Neural progenitor cell (in vitro differentiated cells): ENCODE measurements at places on chromosomes 12 and 14. TPM values are rescaled to one million over a fixed set of nuclear protein-coding genes. Genes with fewer than 3 reads are reported as not detected.
A peak's percentile ranks its signal among the peaks of the same experiment; 100 is the strongest.

Gene SETD1B
- total RNA-seq: 1.8 and 4.4 TPM in 2 replicates

Gene CLEC1B
- not detected in 2 replicates for total RNA-seq

DNA sequence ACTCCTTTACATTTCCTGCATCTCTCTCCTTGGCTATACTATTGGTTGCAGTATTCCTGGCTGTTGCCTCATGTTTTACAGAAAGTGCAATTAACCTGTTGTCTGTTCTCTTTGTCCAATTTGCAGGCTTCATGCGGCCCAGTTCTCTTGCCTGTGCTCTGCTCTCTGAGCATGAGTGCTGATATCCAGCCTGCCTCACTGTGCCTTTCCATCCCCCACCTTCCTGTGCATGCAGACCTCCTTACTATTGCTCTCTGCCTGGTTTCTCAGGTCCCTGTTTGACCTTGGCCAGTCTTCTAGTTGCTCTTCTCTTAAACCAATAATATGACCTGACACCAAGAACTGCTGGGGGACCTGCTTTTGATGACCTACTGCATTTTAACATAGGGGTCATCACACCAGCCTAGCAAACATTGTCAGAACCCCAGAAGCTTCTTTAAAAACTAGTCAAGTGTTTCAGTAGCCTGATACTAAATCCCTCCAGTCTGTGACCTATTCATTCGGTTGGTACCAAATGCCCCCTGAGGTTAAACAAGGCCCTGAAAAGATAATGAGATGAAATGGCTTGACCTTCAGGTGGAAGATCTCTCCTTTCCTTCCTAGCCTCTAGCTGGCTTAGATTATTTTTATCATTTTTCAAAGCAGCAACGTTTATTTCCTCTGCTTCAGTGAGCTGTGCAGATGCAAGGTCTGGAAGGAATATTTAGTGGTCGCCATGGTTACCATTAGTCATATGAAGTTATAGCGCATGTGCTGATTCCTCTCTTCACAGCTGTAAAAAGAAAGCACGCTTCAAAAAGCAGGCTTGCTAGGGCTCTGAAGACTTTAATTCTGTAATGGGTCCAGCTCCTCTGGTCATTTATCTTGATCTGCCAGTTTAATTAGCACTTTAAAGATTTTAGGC lies 216.5 kb downstream of the PHLDA1 start:
- DNase-seq: no peak

DNA sequence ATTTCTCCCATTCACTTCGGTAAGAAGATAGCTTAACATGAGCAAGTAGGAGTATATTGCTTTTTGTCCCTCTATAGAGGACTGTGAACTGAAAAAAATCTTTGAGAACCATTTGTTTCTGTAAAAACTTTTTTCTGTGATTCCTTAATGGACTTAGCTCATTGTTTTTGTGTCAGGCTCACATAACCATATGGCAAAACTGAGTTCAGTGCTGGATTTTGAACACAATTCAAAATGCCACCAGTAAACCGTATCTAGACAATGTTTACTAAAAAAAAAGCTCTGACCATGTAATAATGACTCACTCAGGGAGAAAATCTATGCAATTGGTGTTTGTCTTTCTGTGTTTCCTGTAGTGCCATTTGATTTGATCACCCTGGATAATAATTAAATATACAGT lies 5.2 kb downstream of the TRHDE start:
- no peak for DNase-seq

DNA sequence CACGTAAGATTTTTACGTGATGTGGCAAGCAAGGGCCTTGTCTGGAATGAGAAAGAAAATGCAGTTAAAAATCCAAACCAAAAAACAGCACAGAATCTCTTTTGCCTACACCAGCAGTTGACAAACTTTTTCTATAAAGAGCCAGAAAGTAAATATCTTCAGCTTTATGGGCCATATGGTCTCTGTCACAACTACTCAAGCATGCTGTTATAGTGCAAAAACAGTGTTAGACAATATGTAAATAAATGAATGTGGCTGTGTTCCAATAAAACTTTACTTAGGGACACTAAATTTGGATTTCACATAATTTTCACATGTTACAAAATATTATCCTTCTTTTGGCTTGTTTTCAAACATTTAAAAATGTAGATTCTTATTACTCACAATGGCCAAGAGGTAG lies 6.2 kb upstream of the ELK3 start:
- no peak for DNase-seq

DNA sequence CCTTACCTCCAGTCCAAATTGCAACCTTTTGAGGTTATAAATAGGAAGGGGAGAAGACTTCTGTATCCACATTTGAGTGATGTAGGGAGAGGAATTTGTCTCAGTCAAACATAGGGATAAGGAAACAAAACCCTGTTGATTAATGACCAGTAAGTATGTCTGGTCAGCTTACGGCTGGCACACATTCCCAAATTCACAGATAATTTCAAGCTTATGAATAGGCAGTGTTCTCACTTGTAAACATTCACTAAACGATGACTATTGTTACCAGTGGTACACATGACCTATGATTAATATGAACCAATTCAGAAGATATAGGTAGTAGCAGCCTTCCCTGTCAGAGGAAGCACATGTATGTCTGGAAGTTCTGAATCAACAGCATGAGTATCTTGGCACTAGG lies 33.0 kb upstream of the SLC5A8 start:
- DNase-seq: no peak

DNA sequence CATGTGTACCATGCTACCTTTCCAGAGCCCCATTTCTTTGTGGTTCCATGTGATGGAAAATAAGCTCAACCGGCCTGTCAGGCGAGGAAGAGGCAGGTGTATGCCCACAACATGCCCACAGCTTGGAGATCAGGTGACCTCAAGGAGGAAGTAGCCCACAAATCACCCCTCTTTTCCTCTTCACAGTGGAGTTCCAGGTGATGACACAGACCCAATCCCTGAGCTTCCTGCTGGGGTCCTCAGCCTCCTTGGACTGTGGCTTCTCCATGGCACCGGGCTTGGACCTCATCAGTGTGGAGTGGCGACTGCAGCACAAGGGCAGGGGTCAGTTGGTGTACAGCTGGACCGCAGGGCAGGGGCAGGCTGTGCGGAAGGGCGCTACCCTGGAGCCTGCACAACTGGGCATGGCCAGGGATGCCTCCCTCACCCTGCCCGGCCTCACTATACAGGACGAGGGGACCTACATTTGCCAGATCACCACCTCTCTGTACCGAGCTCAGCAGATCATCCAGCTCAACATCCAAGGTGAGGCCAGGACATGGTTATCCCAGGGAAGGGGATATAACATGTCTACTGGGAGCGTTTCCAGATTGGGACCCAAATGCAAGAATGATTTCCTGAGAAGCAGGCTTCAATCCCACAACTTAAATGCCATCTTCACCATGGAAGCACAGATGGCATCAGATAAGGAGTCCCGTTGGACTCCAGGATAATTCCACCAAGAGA lies 5.5 kb downstream of the TAPBPL start:
- DNase-seq: no peak

DNA sequence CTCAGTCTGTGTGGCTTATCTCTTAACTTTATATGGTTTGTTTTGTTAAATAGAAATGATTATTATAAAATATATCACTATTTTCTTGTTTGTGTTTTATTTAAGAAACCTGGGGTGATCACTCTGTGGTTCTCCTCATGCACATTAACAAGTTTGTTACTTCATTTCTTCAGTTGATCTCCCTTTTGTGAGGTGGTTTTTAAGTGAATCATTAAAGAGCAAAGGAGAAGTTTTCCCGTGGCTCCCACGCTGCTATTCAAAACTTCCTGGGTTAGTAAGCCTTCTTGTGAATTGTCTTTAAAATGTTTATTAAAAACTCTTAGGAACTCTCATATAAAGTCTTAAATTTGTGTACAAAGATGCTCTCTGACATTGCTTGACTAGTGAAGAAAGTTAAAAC lies 11.8 kb downstream of the ADIPOR2 start:
- DNase-seq: no peak

GRCh38 chr14:21382886-21383847 lies 652 bp downstream of the SUPT16H start:
- DNase-seq: peak; percentile 59

GRCh38 chr14:76261371-76261811 lies 109.7 kb downstream of the GPATCH2L start:
- peak; percentile 82 for DNase-seq

GRCh38 chr12:113465808-113466453 lies 5.7 kb downstream of the LHX5 start:
- DNase-seq: peak; percentile 66

DNA sequence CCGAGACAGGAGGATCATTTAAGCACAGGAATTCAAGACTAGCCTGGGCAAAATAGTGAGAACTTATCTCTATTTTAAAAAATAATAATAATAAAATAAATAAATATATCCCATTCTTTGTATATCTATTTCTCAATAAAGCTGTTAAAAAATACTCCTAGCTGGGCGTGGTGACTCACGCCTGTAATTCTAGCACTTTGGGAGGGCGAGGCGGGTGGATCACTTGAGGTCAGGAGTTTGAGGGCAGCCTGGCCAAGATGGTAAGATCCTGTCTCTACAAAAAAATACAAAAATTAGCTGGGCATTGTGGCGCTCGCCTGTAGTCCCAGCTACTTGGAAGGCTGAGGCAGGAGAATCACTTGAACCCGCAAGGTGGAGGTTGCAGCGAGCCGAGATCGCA lies 75.7 kb upstream of the TBX3 start:
- DNase-seq: no peak

DNA sequence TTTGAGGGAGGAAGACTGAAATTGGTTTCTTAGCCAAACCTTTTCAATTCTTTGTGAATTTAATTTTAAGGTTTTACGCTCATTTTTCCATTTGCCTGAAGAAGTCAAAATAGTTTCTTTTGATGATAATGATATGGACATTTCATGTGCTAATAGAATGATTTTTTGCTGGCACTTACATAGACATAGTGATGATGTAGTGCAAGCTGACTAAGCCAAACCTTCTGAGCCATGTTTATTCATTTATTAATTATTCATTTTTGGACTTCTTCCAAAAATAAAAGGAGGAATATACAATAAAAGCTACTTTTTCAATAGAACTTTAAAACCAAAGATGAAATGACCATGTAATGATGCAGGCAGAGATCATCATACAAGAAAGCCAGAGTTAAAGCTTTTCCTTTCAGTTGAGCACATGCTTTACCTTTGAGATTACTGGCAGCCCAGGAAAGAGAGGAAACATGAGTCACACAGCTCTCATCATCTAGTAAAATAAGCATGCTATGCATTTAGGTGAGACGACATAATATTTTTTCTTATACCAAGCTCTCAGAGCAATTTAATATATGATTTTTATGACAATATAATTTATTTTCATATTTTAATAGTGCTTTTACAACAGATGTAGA lies 24.8 kb downstream of the KCNA1 start:
- DNase-seq: no peak

Gene ADAMTS20
- total RNA-seq: 8.6 and 10.9 TPM in 2 replicates

DNA sequence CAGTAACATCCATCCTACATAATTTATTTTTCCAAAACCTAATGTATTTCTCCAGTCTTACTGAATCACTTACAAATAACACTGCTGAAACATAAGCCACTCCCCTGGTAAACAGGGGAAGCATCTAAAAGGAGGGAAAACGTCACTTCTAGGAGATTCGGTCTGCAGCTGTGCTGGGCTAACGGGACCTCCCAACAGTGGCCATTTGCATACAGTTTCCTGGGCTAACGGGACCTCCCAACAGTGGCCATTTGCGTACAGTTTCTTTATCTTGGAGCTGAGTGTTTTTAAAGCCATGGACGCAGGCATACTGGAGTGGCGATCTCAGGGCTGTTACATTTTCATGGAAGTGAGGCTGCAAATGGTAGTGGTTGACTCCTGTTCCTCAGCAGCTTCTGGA lies 242.9 kb downstream of the TMEM132D start:
- no peak for DNase-seq

DNA sequence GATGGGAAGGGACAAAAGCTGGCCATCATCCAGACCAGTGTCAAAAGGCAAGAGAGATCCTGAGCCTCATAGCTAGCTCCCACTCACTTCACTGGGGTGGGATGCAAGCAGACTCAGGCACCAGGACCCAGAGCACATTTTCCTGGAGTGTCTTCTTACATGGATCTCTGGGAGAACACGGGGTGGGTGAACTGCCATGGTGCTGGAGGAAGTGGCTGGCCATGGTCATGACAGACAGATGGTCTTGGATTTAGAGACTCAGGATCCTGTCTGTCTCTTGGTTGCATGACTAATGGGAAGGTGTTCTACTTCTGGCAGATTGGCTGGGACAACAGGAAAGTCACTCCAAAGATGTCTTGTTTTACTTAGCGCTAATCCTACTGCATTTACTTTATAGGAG lies 311.5 kb downstream of the ATP23 start:
- no peak for DNase-seq

DNA sequence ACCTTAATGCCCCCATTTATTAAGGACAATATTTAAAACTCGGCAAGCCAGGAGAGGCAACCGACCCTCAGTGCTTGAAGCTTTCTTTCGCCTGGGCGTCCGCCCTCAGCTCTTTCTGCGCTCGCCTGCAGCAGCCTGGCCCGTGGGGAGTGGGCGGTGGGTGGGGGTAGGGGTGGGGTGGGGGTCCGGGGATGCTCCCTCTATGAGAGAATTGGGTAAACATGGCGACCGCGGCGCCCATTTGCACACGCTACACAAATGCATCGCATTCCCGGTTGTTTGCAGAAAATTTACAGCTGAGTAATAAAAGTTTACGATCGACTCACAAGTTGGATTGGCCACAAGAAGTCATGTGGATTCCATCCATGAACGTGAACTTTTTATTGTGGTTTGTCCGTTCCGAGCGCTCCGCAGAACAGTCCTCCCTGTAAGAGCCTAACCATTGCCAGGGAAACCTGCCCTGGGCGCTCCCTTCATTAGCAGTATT lies 7.7 kb downstream of the HOXC8 start:
- DNase-seq: no peak

GRCh38 chr14:104337351-104337750 lies 199.0 kb downstream of the KIF26A start:
- DNase-seq: no peak

Gene SERPINA12
- total RNA-seq: not detected in 2 replicates

DNA sequence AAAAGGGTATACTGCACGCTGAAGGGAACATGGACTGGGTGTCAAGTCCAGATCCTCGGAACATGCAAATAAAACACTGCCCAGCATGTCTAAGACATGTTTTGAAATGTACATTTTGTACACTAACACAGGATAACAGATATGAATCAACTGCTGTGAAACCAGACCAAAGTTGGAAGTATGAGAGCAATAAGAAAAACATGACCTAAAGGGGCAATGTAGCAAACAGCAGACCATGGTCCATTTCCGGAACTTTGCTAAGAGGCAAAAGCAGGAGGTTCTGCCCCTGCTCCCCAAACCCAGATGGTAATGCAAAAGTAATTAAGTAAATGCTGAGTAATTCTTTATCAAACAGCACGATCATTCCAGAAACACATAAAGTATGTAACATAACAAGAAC lies 125.2 kb downstream of the SLC25A21 start:
- DNase-seq: no peak

GRCh38 chr14:69994002-69994401 lies 114.8 kb downstream of the SMOC1 start:
- DNase-seq: no peak

- no peak for DNase-seq
These were observed 289.8 kb downstream of the DPF3 start for GRCh38 chr14:72604133-72604532.

GRCh38 chr12:3827301-3828000 lies 45.7 kb downstream of the PARP11 start:
- DNase-seq: no peak
